ENCODE measurements at places on chromosomes 7 and 10.
A peak's percentile ranks its signal among the peaks of the same experiment; 100 is the strongest.

DNA sequence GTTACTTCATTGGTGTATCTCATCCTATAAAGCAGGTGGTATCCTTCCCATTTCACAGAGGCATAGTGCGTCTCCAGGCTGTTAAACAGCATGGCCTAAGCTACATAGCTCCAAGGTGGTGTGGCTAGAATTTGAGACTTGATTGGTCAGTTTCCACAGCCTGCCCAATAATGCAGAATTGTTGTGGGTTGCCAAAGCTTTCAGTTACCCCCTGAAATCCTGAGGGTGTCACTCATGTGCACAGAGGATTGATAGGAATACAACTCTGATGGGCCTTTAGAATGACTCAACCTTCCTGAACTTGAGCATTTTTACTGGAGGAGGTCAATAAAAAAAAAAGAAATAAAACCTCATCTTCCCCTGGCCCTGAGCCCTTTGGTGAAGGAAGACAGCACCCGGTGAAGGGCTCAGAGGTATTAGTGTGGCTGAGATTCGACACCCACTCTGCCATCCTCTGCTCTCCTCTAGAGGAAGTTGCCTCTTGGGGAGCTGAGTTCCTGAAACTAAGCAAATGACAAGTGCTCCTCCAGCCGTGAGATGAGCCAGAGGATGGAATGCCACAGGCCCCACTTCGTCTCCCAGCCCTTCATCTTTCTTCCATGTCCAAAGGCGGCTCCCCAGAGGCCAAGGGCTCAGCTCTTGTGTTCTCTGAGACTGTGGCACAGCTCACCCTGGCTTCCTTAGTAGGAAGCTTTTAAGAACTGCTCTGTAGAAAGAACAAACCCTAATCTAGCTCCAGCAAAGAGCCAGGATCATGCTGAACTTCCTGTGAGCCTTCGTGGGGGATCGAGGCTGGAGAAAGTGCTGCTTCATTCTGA lies 1.0 kb downstream of the ACSL5 start:
- DNase-seq = peak; percentile 68

- no peak for DNase-seq
Measured at GRCh38 chr10:103660364-103661197, 167.1 kb downstream of the NEURL1 start.

GRCh38 chr7:12210179-12211053 lies 678 bp upstream of the TMEM106B start:
- peak; percentile 60 for DNase-seq

DNA sequence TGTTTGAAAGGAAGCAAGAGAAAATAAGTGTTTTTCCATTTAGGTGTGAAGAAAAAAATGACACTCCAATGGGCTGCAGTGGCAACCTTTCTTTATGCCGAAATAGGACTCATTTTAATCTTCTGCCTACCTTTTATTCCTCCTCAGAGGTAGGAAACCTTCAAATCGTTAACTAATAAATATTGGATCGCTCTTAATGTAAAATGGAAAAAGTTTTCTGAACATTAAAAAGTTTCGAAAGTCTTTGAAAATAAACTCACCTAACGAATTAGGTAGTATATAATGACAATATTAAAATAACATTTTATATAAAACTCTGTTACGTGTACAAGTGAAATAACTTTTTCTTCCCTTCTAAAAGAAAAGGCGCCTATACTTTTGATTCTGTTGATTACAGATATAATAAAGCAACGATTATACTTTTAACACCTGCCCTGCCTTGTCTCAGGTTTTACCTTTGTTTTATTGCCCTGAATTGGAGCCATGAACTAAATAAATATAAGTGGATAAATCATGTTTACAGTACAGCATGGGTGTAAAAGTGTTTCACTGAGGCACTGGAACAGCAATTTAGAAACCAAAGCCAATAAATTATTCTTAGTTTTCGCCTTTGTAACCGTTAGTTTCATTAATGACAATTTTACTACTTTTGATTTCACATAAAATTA lies 804 bp downstream of the BCAP29 start:
- DNase-seq = peak; percentile 65

DNA sequence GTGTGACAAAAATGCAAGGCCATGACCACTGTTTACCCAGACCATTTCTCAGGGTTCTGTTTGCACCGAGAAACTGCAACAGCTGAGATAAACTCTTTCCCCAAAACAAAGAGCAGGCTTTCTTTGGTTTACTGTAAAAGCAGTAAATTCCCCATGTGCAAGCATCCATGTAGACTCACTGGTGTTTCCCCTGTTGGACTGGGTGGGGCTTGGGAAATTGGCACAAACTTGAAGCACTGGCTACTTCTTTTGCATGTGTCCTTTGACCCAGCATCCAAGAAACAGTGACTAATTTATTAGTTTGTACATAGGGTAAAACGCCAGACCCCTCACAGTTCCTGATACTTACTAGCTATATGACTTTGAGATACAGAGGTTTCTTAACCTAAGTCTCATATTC lies 12.3 kb downstream of the IQUB start:
- no peak for DNase-seq

- DNase-seq = peak; percentile 36
Measured at GRCh38 chr7:2698581-2699288, 10.7 kb downstream of the AMZ1 start.

GRCh38 chr10:119535837-119536507 lies 6.5 kb downstream of the RGS10 start:
- no peak for DNase-seq

- peak; percentile 83 for DNase-seq
Measured at GRCh38 chr7:101315336-101315735, 6.3 kb downstream of the IFT22 start.

GRCh38 chr10:69721690-69722310 lies 79.9 kb upstream of the COL13A1 start:
- DNase-seq = no peak

- DNase-seq = no peak
Measured at GRCh38 chr7:116386674-116387073, 112.9 kb upstream of the CAV2 start.

DNA sequence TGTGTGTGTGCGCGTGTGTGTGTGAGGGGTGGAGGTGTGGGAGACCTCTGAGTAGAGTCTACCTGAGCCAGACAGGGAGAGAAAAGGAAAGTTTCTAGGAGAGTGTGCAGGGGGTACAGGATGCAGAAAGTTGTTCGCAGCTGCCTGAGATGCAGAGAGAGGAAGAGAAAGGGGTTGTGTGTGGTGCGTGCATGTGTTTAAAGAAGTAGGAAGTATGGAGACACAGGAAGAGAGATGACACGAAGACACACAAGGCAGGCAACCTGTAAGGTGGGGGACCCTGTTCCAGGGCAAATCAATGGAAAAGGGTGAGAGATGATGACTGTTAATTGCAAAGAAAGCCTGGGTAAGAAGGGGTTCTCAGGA lies 52.2 kb downstream of the C10orf105 start:
- peak; percentile 62 for DNase-seq

GRCh38 chr7:4017785-4018184 lies 664.3 kb upstream of the FOXK1 start:
- no peak for DNase-seq

DNA sequence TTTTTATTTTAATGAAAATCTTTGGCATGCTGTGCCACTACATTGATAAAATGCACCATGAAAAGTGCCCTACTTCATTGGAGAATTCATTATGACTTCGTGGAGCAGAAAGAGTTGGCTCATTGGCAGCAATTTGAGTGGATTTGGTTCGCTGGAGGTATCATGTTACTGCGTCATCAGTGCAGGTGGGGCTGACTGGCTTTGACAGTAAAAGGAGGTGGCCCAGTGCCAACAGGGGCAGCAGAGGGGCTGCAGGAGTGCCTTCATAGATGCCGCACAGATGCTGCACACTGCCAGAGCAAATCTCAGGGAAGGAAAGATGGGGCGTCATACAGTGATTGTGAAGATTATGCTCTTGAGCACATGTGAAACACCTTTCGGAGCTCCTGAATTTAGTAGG lies 22.2 kb downstream of the FZD1 start:
- peak; percentile 68 for DNase-seq

Data from Karpas-422 (cell line).